ENCODE measurements at places on chromosomes 4 and X.

- no peak for DNase-seq
Measured at GRCh38 chr4:120236873-120237272, 170.2 kb upstream of the MAD2L1 start.

GRCh38 chr4:98749206-98749605 lies 90.8 kb upstream of the TSPAN5 start:
- no peak for DNase-seq

DNA sequence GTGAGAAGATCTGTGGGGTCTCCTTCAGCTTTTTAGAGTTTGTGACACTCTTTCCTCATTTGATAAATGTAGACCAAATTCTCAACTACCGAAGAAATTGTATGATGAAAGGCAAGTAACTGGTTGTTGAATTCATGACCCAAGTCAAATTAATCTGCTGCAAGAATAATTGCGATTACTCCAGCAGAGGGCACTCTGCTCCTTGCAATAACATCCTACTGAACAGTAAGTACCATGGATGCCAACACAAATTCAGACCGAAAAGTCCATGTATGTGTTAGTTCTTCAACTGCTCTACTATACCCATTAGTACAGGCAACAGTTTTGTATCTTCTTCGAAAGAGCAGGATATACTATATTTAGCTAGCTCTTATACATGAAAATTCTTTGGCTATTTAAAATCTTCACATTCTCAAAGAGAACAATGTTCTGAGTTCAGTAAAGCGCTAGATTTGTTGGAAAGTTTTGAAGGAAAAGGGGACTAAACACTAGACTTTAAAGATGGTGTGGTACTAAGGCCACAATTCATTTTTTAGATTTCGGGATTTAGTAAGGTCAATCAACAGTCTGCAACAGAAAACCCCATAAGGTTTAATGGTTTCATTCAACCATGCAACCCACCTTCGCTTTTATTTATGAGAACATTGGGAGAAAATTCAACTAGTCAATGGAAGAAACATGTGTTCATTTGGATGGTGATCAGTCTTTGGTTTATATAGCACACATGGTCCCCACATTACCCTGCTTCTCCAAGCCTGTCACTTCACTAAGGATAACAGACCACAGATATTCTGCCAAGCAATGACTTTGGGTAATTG lies 105.4 kb upstream of the TBC1D9 start:
- peak; percentile 17 for DNase-seq

GRCh38 chr4:143768007-143768591 lies 67.6 kb upstream of the FREM3 start:
- no peak for DNase-seq

- DNase-seq, result no peak
Measured at GRCh38 chr4:185323606-185324005, 72.1 kb downstream of the LRP2BP start.

- no peak for DNase-seq
Measured at GRCh38 chrX:66876776-66877175, 237.9 kb upstream of the EDA2R start.

- DNase-seq, result no peak
Measured at GRCh38 chr4:140243278-140243753, 89.3 kb upstream of the MAML3 start.

DNA sequence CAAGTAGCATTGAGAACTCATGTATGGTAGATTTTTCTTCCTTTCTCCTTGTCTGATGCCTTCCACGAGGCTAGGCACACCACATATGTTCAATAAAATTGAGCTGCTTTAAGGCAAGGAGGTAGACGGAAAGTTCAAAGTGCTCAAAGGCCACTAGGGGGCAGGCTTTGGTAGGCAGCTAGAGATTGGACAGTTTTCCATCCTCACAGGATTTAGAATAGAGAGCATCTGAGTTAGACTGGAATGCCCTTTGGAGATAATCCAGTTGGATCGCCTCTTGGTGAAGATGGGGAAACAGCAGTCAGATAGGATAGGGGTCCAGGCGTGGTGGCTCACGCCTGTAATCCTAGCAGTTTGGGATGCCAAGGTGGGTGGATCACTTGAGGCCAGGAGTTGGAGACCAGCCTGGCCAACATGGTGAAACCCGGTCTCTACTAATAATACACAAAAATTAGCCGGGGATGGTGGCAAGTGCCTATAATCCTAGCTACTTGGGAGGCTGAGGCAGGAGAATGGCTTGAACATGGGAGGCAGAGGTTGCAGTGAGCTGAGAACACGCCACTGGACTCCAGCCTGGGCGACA lies 30.4 kb downstream of the ELF4 start:
- peak; percentile 13 for DNase-seq

DNA sequence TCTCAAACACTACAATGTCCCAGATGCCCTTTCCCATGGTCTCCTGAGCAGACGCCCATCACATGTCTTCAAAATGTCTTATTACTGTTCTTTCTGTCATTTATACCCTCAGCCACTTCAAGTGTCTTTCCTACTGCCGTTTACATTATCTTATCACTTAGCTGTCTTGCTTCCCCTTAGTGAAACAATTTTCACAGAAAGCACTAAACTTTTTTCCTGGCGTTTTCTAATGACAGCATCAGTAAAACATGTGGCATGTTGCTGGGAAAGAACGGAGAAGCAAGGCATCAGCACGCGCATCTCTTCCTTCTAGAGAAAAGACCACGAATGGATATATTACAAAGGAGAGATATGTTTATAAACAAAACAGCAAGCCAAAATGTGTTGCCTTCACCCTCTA lies 189.7 kb upstream of the SLIT2 start:
- no peak for DNase-seq

DNA sequence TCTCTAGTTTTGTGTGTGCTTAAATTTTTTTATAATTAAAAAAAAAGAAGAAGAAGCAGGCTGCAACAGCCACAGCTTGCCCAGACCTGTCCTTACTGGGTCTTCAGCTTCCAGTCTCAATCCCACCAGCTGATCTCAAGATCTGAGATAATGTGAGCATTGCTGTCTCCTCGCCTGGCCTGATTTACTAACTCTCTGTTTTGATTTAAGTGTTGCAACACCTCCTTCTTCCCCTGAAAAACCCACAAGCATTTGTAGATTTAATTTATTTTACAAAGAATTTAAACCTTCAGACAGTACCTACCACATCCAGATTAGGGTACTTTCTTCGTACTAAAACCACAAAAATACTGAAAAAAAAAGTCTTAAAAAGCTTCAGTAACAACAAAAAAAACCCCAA lies 38.0 kb downstream of the FAM241A start:
- DNase-seq, result no peak

GRCh38 chr4:91653067-91653466 lies 650.7 kb upstream of the GRID2 start:
- DNase-seq, result no peak

GRCh38 chr4:149980941-149981340 lies 97.3 kb upstream of the DCLK2 start:
- DNase-seq, result peak; percentile 74

DNA sequence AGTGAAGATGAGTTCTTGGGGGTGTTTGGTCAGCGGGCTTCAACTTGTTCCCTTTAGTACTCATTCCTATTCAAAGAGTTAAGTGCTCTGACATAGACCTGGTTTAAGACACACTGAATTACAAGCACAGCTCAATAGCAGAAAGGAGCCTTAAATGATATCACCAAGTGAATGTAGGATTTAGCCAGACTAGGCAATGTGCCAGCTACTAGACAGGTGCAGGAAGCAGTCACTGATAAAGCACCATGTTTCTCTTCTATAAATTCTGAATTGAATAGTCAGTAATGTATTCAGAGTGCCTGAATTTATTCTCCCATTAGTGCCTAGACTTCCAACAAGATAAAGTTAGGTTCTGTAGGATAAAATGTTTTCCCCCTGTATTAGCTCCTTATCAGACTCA lies 63.6 kb downstream of the ASB9 start:
- no peak for DNase-seq

DNA sequence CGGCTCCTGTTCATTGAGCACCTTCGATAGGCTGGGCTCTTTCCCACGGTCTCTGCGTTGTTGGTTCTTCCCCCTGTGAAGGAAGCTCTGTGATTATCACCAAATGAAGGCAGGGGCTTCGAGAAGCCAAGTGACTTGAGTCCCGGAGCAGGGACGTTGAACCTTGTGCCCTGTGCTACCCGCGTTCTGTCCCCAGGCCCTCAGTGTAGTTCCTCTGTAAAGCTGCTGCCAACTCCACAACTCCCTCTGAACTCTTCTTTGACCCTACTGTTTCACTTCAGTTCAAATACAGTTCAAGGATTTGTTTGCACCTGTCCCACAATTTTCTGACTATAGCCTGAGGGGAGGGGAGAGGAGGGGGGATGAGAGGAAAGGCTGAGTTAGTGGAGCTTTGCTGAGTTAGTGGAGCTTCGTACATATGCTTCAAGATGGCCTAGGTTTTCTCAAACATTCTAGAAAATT lies 635 bp upstream of the PHF8 start:
- no peak for DNase-seq

GRCh38 chrX:150084496-150085229 lies 146.4 kb upstream of the EOLA2 start:
- no peak for DNase-seq

DNA sequence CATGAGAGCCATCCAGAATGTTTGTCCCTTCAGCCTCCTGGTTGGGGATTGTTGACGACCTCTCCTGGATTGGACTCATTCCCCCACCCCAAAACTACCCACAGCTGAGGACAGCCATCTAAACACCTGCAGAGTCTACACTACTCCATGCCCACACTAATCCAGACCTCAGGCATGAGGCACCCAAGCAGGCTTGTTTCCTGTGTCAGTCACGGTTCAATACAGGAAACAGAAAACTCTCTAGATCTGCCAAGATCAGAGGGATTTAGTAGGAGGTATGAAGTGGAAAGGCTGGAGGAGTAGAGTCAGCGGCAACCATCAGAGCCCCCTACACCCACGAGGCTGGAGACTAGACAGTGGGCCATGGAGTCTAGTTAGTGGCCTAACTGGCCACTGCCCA lies 37.7 kb downstream of the HAND2 start:
- DNase-seq, result no peak

GRCh38 chrX:87728459-87728858 lies 210.9 kb downstream of the KLHL4 start:
- no peak for DNase-seq

GRCh38 chrX:23980011-23980441 lies 47.0 kb downstream of the KLHL15 start:
- no peak for DNase-seq

DNA sequence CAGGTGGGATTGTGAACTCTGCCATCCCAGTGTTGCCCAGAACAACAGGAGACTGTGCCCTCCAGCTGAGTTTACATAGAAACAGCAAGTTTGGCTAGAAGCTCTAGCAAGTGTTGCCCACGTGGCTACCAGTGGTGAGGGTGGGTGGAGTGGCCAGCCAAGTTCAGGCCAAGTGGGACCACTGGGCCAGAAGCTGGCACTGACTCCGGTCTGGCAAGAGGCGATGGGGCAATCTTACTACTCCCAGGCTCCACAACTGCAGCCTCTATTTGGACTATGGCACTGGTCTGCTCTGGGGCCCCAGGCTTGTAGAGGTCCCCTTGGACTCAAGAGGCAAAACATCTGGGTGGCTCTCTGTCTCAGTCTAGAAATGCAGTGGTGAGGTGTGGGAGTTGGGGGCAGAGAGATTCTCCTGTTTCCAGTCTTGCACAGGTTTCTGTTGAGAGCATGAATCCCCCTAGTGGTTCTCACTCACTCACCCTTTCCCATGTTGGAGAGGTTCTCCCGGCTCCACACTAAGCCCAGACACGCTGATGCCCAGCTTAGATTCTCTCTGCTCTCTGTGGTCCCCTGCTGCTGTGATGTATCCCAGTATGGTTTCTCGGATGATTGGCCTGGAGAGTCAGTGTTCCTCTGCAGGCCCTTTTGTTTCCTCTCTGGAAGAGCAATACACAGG lies 615.3 kb downstream of the PDHA2 start:
- DNase-seq, result no peak

GRCh38 chr4:1194010-1194900 lies 21.9 kb upstream of the SPON2 start:
- no peak for DNase-seq

DNA sequence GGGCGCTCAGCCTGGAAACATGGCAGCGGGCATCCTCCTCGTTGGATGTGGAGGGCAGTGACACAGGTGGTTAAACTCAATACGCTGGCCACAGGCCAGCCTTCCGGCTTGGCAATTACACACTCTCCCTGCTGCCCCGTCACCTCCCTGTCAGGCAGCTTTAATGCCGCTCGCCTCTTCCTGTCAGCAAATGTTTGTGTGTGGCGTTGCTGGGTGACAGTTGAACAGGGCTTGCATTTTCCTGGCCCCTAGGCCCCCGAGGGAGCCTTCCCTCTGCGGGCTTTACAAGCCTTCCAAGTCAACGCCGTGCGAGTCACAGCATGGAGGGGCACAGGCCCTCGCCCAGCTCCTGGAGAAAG lies 620.0 kb downstream of the BCOR start:
- DNase-seq, result no peak

DNA sequence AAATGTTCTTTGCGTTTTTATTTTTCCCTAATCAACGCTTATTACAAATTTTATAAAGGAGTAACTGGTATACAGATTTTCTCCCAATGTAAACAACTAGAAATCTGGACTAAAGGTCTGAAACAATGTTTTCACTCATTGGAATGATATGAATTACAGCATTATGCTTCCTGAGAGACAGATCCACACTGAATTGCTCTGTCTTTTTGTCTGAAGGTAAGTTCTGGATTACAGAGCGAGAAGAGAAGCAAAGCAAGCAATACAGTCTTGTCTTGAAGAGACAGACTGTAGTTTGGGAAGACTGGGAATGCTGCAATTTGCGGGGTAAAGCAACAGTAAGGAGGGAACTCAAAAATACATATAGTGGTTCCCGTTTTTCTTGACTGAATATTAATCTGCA lies 262.2 kb upstream of the PABPC4L start:
- no peak for DNase-seq

- DNase-seq, result no peak
Measured at GRCh38 chr4:2256156-2256731, 5.7 kb downstream of the MXD4 start.

- DNase-seq, result peak; percentile 44
Measured at GRCh38 chr4:92304606-92305005, 840 bp downstream of the GRID2 start.

DNA sequence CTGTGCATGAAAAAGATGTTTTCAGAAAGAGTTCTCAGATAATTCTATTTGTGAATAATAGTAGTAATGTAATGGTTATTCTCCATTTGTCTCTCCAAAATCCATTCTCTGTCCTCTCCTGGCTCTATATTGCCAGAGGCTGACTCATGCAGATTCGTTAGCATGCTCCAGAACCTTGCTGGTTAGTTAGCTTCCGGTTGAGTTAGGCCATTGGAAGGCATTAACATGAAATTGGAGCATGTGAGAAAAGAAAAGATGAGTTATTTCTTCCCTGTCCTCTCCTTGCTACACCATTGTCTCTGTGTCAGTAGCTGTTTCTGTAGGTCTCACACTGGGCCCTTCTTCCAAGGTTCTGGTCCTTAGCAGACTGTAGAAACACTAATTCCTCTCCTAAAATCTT lies 23.5 kb upstream of the PRDM8 start:
- no peak for DNase-seq

DNA sequence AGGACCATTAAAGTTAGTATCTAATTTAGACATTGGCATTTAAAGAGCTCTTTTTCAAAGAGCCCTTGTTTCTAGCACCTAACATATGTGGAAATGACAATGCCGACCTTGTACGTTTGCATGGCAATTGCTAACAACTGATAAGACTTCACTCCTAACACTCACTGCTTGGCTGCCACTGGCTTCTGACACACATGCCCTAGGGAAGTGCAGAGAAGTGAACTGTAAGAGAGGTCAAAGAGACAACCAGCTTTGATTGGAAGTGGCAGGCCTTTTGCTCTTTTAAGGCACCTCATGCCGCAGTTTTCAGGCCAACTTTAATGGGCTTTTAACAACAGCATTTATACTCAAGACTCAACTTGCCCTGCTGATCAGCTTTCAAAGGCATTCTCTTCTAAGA lies 158.4 kb downstream of the RAB28 start:
- DNase-seq, result no peak

GRCh38 chrX:153901753-153902140 lies 2.7 kb upstream of the AVPR2 start:
- no peak for DNase-seq

Data from caudate nucleus (tissue), 63 donors.